Activated CD4-positive, alpha-beta T cell treated with anti-CD3 and anti-CD28 coated beads, Interleukin-2, amount 50 U/mL, for 4 hours (primary cell): ENCODE measurements at places on chromosomes 4 and X.

DNA sequence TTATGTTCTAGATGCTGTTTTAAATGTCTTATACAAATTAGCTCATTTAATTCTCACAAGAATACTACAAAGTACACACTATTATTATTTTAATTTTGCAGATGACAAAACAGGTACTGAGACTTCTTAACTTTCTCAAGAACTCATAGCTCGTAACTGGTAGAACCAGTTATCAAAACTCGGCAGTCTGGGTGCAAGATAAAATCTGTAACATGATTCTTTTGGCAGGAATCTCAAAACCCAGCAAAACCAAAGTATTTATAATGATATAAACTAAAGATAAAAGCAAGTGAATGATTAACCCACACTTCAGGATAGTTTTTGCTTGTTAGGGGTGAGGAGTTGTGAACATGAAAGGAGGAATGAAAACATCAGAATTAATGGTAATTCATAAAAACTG lies 27.6 kb downstream of the CLNK start:
- no peak for DNase-seq

DNA sequence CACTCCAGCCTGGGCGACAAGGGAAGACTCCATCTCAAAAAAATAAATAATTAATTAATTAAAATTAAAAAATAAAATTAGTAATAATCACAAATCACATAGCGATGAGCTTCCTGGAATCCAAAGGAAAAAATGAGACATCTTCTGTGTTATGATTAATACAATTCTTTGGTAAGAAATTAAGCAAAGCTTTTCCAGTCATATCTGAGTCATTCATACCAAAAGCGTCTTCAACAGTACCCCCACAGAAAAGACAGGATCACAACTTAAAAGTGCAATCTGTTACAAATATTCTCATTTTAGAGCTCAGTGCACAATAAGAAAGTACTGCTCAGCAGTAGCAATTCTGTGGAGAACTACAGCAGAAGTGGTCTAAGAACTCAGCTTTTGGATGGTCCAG lies 168.5 kb upstream of the MXRA5 start:
- DNase-seq = no peak

GRCh38 chr4:82893942-82894341 lies 3.0 kb upstream of the SEC31A start:
- no peak for DNase-seq

GRCh38 chrX:124212622-124213021 lies 119.8 kb upstream of the TEX13D start:
- no peak for DNase-seq

DNA sequence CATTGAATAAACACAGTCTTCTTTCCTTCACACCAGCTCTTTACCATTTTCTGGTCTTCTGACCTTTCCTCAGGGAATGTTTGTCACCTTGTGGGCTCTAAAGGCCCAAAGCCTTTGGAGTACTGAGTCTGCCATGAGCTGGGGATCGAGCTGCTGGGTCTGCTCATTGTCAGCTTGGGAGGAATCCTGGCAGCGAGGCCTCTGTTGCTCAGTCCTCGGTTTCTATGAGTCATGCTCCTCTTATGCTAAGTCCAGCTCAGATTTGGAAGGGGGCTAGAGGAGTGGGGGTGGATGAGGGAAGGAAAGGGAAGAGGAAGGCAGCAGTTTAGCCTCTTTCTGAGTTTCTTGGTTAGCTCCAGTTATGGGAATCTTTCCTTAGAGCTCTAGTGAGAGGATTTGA lies 31.1 kb downstream of the NHSL2 start:
- no peak for DNase-seq

GRCh38 chr4:137422666-137423065 lies 109.6 kb downstream of the PCDH18 start:
- DNase-seq = no peak

DNA sequence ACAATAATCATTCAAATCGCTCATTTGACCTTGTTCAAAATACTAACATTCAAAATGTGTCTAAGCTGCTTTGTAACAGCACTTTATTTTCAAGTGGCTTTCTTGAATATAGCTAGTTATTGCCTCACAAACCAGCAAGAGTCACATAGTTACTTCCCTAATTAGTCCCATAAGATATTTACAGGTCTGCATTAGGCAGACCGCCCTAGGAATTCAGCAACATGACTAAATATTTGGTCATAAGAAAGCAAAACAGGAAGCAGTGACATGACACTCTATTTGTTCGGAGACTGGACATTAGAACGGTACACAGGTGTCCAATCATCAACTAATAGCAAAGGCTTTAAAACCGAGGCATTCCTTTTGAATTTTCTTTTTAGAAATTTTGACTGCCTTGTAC lies 262.0 kb downstream of the COL25A1 start:
- no peak for DNase-seq

- no peak for DNase-seq
Measured at GRCh38 chrX:114365065-114365834, 218.6 kb upstream of the HTR2C start.

GRCh38 chrX:18036394-18036793 lies 175.3 kb upstream of the RAI2 start:
- DNase-seq = no peak

GRCh38 chr4:67996127-67996526 lies 32.8 kb upstream of the TMPRSS11A start:
- DNase-seq = no peak
